ENCODE measurements at places on chromosomes 6 and 20.

GRCh38 chr6:111771094-111771432 is 102.2 kb downstream of the FYN start:
- no peak for DNase-seq

DNA sequence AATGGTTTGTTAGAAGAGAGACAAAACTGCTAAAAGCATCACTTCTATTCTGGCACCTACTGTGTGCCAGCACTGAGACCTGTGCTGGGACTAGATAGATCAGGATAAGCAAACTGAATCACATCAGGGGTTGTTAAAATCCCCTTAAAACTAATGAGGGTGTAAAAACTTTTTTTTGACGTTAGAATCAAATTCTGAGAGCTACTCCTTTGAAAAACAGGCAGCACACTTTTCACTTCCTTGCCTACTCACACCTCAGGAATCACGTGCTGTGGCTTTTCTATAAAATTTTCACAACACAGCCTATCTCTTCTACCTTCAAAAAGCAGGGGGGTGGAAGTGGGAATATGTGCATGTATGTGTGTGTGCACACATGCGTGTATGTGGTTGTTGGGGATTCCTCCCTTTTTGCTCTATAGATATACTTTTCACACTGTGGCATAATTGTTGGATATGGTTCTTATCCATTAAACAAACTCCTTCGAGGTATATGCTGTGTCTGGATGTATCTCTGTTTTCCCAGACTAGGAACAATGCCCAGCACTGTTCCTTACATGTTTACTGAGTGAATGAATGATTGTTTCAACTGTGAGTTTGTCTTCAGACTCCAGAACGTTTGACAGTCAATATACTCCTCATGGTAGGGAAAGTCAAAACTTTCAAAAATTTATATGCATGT is 105.4 kb downstream of the FYN start:
- no peak for DNase-seq

- DNase-seq = no peak
These were observed 88.1 kb downstream of the SYNJ2 start for GRCh38 chr6:158069800-158070195.

- no peak for DNase-seq
These were observed 401.4 kb upstream of the ID4 start for GRCh38 chr6:19435755-19436154.

- DNase-seq = no peak
These were observed 37.0 kb upstream of the PREX1 start for GRCh38 chr20:48864738-48865318.

- no peak for DNase-seq
These were observed 18.9 kb downstream of the WRNIP1 start for GRCh38 chr6:2784061-2784460.

DNA sequence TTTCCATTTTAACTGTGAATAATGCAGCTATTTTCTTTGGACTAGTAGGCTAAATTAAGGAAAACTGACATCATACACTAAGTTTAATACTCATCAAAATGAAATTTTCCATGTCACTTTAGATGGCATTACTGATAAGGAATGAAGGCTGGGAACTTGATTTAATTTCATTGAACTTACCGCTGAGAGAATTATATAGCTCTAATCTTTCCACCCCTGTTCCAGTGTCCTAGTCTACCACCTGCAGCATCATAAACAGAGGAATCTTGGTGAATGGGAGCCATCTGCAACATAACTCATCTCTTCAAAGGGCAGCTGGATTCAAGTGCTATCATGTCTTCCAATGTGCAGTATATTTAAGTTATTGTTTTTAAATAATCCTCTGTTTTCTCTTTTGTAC is 1395.2 kb downstream of the EPHA7 start:
- DNase-seq = no peak

- DNase-seq = no peak
These were observed 18.4 kb downstream of the RRAGD start for GRCh38 chr6:89393659-89394058.

- DNase-seq = no peak
These were observed 42.1 kb downstream of the SLC35A1 start for GRCh38 chr6:87514831-87515230.

DNA sequence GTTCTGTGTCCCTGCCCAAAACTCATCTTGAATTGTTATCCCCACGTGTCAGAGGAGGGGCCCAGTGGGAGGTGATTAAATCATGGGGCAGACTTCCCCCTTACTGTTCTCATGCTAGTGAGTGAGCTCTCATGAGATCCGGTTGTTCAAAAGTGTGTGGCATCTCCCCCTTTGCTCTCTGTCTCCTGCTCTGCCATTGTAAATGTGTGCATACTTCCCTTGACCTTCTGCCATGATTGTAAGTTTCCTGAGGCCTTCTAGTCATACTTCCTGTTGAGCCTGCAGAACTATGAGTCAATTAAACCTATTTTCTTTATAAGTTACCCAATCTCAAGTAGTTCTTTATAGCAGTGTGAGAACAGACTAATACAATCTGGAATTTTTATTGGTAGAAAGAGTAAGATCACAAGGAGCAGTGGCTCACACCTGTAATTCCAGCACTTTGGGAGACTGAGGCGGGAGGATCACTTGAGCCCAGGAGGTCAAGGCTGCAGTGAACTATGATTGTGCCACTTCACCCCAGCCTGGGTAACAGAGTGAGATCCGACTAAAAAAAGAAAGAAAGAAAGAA is 47.1 kb upstream of the SLC22A16 start:
- DNase-seq = no peak

GRCh38 chr6:37280162-37280887 is 22.4 kb upstream of the TMEM217 start:
- no peak for DNase-seq

DNA sequence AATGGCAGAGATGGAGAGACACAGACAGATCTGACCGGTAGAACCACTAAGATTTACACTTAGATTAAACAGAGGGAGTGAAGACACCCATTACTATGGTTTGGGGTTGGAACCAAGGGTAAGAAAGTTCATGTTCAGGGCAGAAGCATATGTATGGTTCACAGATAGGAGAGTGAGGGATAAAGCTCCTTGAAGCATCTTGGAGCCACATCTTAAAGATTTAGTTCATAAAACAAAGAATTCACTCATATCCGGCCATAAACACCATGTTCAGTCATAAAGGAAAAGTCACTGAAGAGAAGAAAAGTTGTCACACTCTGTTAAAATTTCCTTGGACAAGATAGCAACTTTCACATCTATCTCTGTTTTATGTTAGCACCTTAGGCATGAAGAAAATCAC is 18.0 kb downstream of the STX7 start:
- no peak for DNase-seq

DNA sequence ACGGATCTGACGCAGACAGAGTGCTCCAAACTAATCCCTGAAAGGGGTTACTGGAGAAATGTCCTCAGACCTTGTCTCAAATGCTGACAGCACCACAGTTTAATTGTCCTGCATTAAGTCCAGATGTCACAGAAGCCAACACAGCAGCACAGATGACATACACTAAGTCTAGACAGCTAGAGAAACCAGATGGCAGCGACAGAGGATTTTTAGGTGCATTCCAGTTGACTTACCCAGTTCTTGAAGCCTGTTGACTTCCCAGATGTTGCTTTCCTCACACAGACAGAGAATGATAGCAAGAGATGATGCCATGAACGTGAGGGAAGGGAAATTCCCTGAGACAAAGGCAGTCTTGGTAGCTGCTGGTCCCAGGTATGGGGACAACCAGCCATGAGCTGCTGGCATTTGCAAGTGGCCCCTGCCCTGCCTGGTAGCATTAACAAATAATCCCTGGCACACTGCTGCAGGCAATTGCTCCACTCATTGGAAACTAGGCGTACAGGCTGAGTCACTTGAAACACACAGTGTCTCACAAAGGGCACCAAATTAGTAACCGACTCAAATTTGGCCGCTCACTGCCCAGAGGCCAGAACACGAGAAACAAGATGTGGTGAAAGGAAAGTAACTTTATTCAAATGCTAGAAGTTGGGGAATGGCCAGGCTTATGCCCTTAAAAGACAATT is 52.2 kb downstream of the ADGB start:
- DNase-seq = no peak

GRCh38 chr6:147506704-147507114 is 1.8 kb upstream of the SAMD5 start:
- peak; percentile 18 for DNase-seq

- DNase-seq = no peak
These were observed 262.0 kb downstream of the CD83 start for GRCh38 chr6:14379568-14379967.

- no peak for DNase-seq
These were observed 199.2 kb downstream of the BMP2 start for GRCh38 chr20:6966721-6967120.

All from stimulated activated CD4-positive, alpha-beta T cell treated with anti-CD3 and anti-CD28 coated beads, Interleukin-15, amount 100 ng/mL, for 1 hour (primary cell).